ENCODE measurements at places on chromosomes 1 and 21. TPM values are rescaled to one million over a fixed set of nuclear protein-coding genes. Genes with fewer than 3 reads are reported as not detected.

DNA sequence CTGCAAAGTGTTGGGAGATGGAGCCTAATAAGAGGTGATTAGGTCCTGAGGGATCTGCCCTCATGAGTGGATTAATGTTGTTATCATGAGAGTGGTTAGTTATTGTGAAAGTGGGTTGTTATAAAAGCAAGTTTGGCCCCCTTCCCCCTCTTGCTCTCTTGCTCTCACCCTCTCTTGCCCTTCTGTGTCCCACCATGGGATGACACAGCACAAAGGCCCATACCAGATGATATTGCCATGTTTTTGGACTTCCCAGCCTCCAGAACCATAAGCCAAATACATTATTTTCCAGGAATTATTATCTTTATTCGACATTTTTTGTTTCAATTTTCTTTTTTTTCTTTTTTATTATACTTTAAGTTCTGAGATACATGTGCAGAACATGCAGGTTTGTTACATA is 41.4 kb upstream of the IGSF5 start:
- DNase-seq = no peak

DNA sequence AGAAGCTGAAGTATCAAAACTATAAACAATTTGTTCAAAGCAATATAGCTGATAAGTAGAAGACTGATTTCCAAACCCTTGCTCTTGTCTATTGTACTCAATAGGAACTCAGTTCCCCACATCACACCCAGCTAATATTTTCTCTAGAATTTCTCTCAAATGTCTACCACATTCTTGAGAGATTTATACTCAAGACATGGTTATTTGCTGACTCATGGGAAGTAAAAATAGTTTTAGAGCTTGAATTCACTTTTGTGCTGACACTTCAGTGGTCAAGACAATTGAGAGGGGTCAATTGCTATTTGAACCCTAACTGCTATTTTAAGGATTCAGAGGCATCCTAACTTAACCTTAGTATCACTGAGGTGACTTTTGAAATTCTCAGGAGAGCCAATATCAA is 99.0 kb downstream of the TNNI3K start:
- no peak for DNase-seq

DNA sequence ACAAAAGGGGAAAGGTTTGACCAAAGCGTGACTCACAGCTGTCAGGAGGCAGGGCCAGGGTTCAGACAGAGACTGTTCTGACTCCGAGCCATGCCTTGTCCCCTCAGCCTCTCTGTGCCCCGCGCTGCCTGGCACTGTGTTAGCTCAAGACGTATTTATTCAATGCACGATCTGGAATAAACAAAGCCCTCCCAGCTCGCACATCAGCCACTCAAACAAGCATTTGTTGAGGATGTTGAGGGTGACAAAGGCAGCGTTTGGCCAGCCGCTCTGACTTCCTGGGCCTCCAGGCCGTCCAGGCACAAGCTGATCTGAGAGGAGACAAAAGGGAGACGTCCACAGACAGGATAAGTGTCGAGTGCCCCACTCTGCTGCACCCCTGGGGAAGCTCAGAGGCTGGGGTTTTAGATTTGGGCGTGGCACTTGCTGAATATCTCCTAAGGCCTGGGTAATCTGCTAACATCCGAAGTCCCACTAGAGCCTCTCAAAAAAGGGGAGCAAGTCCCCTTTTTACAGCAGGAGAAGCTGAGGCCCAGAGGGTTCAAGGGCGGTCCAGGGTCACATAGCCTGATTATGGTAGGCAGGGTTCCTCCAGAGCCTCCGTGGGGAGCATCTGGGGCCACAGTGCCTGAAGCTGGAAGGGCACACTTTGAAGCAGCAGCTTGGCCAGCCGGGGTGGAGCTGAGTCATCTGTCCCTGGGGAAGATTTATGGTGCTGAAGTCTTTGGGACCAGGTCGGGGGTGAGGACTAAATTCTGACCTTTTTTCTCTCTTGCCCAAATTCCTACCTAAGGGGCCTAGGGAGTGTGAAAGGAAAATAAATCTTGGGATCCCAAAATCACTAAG is 95.9 kb downstream of the SPSB1 start:
- DNase-seq = no peak

DNA sequence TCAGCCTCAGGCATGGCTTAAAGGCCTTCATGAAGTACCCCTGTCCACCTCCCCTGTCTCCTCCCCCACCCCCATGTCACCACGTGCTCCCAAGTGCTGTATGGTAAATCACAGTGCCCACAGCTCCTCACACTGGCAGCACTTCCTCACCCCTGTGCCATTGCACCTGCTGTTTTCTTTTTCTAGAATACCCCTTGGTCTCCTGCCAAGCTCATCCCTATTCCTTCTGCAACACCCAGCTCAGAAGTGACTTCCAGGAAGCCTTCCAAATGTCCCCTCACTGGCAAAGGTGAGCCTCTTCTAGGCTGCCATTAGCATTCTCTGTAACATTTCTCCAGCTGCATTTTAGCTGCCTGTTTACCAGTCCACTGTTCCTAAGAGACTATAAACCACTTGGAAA is 9.4 kb downstream of the AKNAD1 start:
- DNase-seq = no peak

- DNase-seq = no peak
Measured at GRCh38 chr1:15785683-15786082, 21.8 kb downstream of the UQCRHL start.

DNA sequence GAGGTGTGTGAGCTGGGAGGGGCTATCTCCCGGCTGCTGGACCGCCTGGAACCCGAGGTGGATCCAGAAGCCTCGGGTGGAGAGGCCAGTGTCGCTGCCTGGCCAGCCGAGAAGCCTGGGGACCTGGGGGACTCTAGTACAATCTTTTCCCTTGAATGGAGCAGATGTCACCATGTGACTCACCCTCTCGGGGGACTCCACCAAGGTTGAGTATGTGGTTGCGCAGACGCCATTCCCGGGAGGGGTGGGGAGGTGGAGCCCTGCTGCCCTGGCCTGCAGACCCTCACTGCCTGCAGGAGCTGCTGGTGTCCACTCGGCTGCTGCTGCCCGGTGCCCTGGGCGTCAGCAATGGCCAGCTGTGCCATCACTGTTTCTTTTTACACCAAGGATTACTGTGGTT is 40.3 kb downstream of the TP73 start:
- no peak for DNase-seq

DNA sequence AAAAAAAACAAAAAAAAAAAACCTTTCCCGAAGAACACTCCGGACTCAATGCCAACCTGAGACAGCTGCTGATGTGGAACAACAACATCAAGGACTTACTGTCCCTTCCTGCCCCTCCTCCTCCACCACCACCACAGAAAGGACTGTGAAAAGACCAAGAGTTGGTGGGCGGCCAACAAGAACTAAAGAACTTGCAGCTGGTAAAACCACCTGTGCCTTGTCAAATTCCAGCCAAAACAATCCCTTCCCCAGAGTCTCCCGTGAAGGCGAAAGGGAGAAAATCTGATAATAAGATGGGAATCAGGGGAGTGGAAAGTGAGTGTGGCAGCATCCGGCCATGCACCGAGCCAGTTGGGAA is 88.9 kb downstream of the PROX1 start:
- DNase-seq = no peak

The NDUFS2 gene
- 81.0 TPM for total RNA-seq

The HAX1 gene
- total RNA-seq = 42.7 TPM

The SLAMF9 gene
- total RNA-seq = 0.43 TPM

Data from lung (tissue), 17 donors.